ENCODE measurements at places on chromosomes 1 and 21. TPM values are rescaled to one million over a fixed set of nuclear protein-coding genes. Genes with fewer than 3 reads are reported as not detected.

- DNase-seq: no peak
Measured at GRCh38 chr1:204251926-204252689, 38.3 kb upstream of the GOLT1A start.

The FCAMR gene
- 0.40 TPM for total RNA-seq

DNA sequence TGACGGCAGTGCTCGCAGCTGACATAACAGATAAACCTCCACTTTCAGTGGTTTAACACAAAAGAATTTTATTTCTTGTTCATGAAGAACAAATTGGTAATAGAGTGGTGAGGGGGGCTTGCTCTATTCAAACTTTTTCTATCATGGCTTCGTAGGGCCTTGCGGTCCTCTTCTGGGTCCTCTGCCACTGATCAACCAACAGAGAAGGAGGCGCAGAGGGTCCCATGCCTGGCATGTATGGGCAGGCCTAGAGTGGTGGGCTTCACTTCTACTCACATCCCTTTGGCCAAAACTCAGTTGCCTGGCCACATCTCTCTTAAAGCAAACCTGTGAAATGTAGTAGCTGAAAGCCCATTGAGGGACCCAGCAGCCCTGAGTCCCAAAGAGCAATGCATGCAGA lies 460.5 kb downstream of the SIPA1L2 start:
- DNase-seq: no peak

The SRGAP2C gene
- total RNA-seq: 34.6 TPM

DNA sequence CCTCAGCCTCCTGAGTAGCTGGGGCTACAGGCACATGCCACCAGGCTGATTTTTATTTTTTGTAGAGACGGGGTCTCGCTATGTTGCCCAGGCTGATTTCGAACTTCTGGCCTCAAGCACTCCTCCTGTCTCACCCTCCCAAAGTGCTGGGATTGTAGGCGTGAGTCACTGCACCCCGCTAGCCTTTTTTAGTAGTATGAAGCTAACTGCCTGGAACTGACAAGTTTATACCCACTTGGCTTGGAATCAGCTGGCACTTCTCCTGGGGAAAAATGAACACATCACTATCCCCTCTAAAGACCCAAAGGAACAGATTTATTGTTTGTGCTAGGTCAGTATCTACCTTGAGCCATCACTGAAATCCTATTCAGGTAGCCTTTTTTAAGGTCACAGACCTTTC lies 19.0 kb downstream of the TMEM63A start:
- no peak for DNase-seq

DNA sequence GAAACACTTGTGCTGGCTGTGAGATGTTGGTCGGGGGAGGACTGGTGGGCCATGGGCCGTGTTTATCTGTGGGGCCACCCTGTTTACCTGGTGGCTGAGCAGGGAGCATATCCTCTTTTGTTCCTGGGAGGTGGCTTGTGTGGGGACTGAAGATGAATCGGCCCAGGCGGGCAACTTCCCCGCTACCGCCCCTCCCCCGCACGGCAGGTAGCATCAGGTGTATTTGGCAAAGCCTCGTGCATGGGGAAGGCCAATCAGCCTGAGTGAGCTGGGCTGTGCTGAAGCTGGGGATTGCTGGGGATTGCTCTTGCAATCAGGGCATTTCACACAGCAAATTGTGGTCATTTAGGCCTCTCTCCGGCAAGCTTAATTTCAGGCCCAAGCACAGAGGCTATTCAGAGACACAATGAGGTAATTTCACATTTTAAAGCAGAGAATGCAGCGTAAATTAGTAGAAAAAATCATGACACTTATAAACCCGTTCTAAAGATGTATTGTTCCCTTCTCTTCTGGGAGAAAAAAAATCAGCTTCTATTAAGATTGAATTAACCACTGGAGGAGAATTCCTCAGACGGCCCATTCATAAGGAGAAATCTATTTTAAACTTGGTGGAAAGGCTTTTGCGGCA lies 197.7 kb upstream of the POU3F1 start:
- DNase-seq: no peak

The NTMT2 gene
- not detected for total RNA-seq

The AKR7A2 gene
- total RNA-seq: 54.0 TPM

DNA sequence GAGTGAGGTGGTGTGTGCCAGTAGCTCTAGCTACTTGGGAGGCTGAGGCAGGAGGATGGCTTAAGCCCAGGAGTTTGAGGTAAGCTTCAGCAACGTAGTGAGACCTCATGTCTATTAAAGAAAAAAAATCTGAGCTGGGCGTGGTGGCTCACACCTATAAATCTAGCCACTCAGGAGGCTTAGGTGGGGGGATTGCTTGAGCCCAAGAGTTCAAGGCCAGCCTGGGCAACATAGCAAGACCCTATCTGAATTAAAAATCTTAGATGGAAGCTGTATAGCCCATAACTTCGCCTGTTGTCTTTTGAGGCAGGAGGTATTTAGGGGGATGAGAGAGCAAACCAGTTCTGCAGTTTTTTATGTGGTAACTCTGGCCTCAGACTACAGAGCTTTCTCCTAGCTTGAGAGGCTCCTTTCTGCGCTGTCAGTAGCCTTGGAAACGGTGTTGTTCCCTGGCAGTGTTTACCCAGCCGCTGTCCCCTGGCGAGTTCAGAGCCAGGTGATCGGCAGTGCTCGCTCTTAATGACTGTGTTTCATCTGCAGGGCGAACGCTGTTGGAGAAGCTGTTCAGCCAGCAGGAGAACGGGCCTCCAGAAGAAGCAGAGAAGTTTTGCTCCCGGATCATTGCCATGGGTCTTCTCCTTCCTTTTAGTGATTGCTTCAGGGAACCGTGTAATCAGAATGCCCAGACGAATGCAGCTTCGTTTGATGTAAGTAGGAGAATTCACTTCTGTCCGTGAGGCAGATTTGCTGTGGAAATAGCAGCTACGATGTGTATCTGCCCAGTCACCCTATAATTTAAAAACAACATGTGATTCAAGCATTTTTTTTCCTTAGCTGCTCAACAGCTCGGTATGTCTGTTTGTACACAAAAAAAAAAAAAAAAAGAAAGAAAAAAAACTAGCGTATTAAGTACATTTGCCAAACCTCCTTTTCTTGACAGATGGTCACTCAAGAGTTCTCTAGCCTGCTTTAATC lies 31.2 kb downstream of the FMN2 start:
- DNase-seq: peak; percentile 82

DNA sequence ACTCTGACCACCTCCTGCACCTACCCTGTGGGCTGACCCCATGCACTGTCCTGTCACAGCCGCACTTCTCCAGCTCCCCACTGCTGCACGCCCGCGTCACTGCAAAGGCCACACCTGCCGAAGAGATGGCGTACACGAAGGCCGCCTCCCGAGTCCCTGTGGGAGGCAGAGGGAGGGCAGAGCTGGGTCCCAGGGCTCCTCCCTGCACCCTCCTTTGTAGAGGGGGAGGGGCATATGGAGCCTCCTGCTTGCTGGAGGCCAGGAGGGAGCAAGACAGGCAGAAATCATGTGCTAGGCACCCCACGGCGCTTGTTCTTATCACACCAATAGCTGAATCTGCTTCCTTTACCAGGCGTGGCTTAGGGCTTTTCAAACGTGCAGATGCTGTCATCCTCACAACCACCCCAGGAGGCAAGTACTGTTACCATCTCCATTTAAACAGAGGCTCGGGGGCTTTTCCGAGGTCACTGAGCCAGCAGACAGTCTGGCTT lies 21.4 kb downstream of the WNT4 start:
- DNase-seq: no peak

DNA sequence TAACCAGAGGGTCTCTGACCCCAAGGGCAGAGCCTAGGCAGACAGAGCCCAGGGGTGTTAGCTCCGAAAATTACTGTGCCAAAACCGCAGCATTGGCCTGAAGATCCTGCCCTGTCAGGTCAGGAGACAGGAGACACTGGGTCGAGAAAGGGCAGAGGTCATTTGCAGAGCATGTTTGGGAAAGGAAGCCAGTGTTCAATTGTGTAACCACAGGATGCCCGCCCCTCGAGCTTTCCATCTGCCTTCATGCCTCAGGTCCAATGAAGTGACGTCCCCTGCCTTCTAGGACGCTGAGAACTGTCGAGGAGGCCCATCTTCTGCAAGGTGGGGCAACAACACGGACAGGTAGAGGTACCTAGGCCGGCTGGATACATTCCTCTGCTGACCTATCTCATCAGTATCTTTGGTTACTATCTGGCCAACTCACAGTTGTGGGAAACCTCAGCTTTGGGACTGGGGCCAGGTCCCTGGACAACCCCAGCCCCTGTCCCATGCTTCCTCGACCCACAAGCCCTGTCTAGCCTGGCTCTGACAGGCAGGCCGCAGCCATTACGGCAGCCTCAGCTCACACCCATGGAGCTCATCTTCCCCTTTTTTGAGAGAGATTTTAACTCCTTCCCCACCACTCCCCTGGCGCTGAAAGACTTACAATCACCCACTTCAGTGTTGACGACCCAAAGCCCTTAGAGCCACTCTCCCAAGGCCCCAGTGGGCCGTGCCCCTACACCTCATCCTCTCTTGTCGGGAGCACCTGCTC lies 1.3 kb downstream of the ARL8A start:
- peak; percentile 36 for DNase-seq

- peak; percentile 94 for DNase-seq
Measured at GRCh38 chr1:156746728-156747631, 4.5 kb downstream of the HDGF start.

DNA sequence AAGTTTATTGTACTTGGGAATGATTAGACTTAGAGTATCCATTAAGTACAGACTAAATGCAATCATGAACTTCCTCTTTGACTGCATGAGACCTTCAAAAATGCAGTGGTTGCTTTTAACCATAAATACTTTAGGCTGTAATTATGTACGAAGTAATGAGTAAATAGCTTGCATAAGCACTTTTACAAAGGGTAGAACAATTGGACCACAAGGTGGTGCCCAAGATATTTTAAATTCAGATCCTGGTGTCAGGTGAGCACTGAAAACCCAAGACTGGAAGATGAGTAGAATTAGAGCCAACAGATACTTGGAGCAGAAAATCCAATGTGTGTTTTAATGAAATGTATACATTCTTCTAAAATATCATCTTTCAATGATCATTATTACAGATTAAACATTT lies 43.4 kb upstream of the RHOU start:
- peak; percentile 58 for DNase-seq

- DNase-seq: peak; percentile 46
Measured at GRCh38 chr1:244106837-244107493, 55.9 kb downstream of the ZBTB18 start.

- peak; percentile 90 for DNase-seq
Measured at GRCh38 chr1:56477164-56478111, 101.9 kb downstream of the PLPP3 start.

DNA sequence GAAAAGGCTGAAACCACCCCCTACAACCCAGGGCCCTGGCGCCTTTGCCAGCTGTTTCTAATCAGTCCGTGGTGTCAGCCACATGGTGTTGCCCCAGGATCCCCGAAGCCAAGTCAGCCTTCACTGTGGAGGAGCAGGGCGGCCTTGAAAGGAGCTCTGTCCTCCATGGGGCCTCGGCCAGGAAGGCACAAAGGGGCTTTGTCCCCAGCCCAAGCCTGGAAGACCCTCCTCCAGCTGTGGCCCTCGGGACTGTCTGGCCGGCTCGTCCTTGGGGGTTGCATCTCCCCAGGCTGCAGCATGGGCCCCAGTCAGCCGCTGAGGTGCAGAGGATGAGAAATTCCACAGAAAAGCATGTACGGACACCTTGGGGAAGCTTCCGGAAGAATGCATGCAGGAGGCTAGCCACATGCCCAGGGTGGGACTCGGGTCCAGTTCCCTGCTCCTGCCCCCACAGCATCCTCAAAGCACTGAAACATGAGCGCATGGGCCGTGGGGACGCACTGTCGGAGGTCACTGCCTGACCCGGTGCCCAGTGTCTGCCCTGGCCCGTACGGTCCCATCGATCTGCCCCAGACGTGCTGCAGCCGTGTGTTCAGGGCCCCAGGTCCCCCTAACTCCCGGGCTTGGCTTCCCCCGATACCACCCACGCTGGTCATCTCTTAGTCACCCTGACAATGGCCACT lies 38.6 kb upstream of the POFUT2 start:
- DNase-seq: peak; percentile 64

The GJA4 gene
- 22.6 TPM for total RNA-seq

DNA sequence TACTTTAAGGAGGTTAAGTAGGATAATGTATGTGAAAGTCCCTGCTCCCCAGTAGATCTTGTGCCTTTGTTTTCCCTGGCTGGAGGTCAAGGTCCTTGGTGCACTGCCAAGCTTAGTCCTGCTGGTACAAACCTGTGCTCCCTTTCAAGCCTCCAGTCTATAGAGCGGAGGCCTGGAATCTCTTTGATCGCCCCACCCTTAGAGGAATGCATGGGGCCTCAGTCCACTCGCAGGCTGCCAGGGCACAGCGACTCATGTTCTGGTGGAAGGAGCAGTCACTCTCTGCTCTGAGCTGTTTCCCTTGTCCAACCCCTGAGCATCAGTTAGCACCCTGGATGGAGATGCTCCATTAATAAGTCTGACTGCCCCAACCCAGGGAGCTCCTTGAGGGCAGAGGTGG lies 121.8 kb downstream of the HMGB4 start:
- DNase-seq: no peak

The LHX8 gene
- total RNA-seq: not detected

DNA sequence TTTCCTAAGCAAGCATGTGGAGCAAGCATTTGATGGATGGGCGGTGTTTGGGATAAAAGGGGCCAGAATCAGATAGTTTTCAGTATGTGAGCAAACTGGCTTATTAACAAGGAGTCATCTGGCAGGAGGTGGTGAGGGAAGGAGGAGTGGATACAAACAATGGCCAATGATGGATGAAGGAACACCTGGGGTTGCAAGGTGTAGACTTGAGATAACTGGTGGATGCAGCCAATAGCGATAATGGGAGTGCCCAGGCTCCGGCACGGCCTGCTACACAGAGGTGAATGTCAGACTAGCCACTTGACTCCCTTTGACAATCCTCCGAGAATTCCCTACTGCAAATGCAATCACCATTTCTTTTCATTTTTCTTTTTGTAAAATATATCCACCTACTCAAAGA lies 41.7 kb downstream of the C8B start:
- DNase-seq: no peak

- no peak for DNase-seq
Measured at GRCh38 chr1:55639051-55639450, 423.9 kb upstream of the USP24 start.

GRCh38 chr1:202589190-202589930 lies 120.9 kb downstream of the SYT2 start:
- peak; percentile 90 for DNase-seq

DNA sequence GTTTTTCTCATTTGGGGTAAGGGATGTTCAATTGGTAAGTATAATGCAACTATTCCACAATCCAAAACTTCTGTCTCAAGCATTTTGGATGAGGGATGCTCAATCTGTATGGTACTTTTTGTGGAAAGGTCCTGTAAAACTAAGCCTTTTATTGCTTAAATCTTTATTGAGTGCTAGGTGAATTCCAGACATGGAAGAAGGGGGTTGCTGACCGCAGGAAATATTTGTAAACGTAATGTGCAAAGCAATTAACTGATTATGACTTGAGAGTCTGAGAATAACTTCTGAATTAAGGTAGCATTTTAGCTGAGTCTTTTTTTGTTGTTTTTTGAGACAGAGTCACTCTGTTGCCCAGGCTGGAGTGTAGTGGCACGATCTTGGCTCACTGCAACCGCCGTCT lies 3.1 kb downstream of the AKIRIN1 start:
- DNase-seq: no peak

GRCh38 chr1:203100516-203100869 lies 14.7 kb upstream of the MYOG start:
- no peak for DNase-seq

The LENEP gene
- total RNA-seq: 0.89 TPM
